Activated CD4-positive, alpha-beta T cell treated with anti-CD3 and anti-CD28 coated beads, Interleukin-2, amount 50 U/mL, for 24 hours (primary cell): ENCODE measurements at places on chromosomes 2 and 18.

GRCh38 chr2:33673937-33674336 lies 74.8 kb upstream of the FAM98A start:
- DNase-seq = no peak

- no peak for DNase-seq
Measured at GRCh38 chr2:190896477-190896876, 15.9 kb downstream of the GLS start.

GRCh38 chr2:219362524-219363164 lies 25.1 kb downstream of the DNPEP start:
- no peak for DNase-seq

GRCh38 chr2:152189622-152190495 lies 14.3 kb upstream of the STAM2 start:
- DNase-seq = peak; percentile 7

DNA sequence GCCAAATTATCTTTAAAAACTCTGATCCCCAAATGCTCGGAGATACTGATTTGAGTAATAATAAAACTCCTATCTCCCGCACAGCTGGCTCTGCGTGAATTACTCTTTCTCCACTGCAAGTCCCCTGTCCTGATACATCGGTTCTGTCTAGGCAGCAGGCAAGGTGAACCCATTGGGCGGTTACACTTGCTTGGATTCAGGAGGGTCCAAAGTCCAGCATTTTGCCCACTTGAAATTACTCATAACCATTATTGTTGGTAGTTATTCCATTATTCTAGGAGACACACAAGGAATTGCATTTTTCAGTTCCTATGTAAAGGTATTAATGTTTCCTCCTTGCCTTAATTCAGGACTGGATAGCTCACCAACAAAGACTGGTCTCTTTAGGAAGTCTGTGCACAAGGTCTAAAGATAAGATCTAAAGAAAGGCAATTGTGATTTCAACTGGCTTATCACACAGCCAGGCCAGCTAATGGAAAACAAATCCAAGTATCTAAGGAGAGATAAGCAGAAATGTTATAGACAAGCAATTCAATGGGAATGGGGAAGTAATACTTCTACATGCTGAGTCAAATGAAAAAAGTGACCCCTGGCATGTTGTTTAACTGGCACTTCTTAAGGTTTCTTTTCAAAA lies 23.2 kb upstream of the NPC1 start:
- DNase-seq = no peak

GRCh38 chr2:183284606-183285005 lies 160.4 kb downstream of the NUP35 start:
- DNase-seq = no peak

DNA sequence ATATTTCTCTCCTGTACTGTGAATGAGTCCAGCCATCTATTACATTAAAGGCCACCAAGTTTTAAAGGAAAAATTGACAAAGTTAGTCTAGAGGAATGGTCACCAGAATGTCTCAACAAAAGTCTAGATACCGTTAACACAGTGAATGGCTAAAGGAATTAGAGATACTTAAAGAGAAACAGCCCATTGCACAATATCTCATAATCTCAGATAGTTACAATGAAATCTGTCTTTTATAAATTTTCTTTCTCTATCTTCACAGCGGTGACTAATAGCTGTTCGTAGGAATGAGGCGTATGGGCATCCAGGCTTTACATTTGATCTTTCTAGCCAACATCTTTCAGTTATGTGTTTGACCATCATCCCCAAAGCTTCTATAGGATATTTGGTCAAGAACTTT lies 30.6 kb downstream of the R3HDM1 start:
- no peak for DNase-seq
